H1 (cell line): ENCODE measurements at places on chromosomes 4 and X.

DNA sequence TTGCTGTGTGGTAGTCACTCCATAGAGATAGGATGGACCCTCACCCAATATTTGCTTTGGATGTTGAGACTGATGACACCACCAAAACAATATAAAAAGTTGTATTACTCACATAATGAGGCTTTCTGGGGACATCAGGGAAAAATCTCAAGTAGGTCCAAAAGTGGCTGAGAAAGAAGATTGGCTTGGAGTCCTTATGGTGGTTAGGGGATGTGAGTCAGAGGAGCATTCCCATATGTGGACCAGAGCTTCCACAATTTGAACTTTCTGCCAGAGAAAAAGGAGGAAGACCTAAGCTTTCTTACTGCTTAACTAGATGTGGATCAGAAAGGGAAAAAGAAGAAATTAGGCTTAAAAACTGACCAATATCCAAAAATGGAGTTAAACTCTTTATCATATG, 460.5 kb downstream of the SH3BGRL start:
- no peak overlapping the region for H3K27ac ChIP-seq
- no peak overlapping the region for H3K4me3 ChIP-seq
- no peaks in the 10 kb centered on the region for H3K4me1 ChIP-seq
- no peaks in the 10 kb centered on the region for H3K27me3 ChIP-seq
- no peak for DNase-seq

GRCh38 chrX:74535408-74536151, 78.8 kb downstream of the RLIM start:
- H3K27me3 ChIP-seq = no peaks in the 10 kb centered on the region
- no peak overlapping the region for H3K27ac ChIP-seq
- no peaks in the 10 kb centered on the region; the same call in 1 of the 2 replicates for H3K4me1 ChIP-seq
- H3K36me3 ChIP-seq = no peaks in the 10 kb centered on the region

DNA sequence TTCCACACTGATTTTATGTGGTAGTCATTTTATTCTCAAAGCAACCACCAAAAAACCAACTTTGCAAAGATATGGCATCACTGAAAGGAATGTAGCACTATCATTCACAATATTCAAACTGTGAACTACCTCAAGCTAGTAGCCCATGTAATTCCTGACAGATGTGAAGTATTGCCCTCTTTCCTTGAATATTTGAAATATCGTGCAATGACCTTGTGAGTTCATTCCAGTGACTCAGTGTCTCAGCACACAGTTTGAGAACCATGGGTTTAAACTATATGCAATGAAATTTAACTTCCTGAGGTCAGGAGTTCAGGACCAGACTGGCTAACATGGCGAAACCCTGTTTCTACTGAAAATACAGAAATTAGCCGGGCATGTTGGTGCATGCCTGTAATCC, 20.9 kb upstream of the IQCM start:
- H3K4me3 ChIP-seq = no peak overlapping the region
- no peak overlapping the region for H3K27ac ChIP-seq
- H3K36me3 ChIP-seq = no peaks in the 10 kb centered on the region
- no peaks in the 10 kb centered on the region for H3K4me1 ChIP-seq

- H3K27ac ChIP-seq = no peak overlapping the region
- no peaks in the 10 kb centered on the region for H3K36me3 ChIP-seq
- H3K4me3 ChIP-seq = no peak overlapping the region
Observed at GRCh38 chr4:99215521-99215920, 3.5 kb downstream of the ADH6 start.

DNA sequence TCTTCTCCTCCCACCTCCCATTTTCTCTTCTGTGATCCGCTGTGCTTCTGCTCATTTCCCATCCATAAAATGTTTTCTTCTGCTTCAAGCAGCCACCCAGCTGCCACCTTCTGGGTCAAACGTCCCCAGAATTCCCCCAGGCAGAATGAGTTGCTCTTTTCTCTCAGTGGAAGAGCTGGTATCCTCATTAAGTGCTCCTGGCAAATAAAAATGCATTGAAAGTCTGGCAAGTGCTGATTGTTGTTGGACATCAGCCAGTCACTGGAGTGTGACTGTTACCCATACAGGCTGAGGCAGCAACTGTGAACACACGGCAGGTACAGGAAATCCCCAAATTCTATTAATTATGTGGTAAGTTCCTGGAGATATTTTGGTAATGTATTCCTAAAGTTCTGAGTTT, 52.6 kb downstream of the LIMCH1 start:
- H3K4me1 ChIP-seq = no peaks in the 10 kb centered on the region
- H3K27me3 ChIP-seq = no peaks in the 10 kb centered on the region
- no peak for DNase-seq
- no peak overlapping the region for H3K27ac ChIP-seq
